Mesothelial cell of epicardium (in vitro differentiated cells): ENCODE measurements at places on chromosomes 2 and 18. TPM values are rescaled to one million over a fixed set of nuclear protein-coding genes. Genes with fewer than 3 reads are reported as not detected.

GPD2 gene
- 17.3 to 21.7 TPM (median 19.0 TPM) in 3 replicates for total RNA-seq

EMILIN1 gene
- total RNA-seq = 170 to 179 TPM (median 172 TPM) in 3 replicates

EEF1B2 gene
- 483 to 501 TPM (median 491 TPM) in 3 replicates for total RNA-seq

CDH7 gene
- total RNA-seq = 0.75 to 1.1 TPM (median 0.94 TPM) in 3 replicates

ARHGAP15 gene
- total RNA-seq = 0.34 to 0.51 TPM (median 0.38 TPM) in 3 replicates

VWC2L gene
- not detected in 3 replicates for total RNA-seq

SERPINB7 gene
- 0.40 to 0.68 TPM (median 0.51 TPM) in 3 replicates for total RNA-seq

MSGN1 gene
- total RNA-seq = not detected in 3 replicates

GRCh38 chr2:143796051-143796450 is 666.8 kb downstream of the ARHGAP15 start:
- no peak overlapping the region for H3K27ac ChIP-seq
- DNase-seq = no peak
- H3K36me3 ChIP-seq = no peaks in the 10 kb centered on the region
- no peak overlapping the region for H3K4me3 ChIP-seq
- no peaks in the 10 kb centered on the region for H3K4me1 ChIP-seq
- no peaks in the 10 kb centered on the region for H3K27me3 ChIP-seq

GRCh38 chr2:9752441-9753275 is 90.6 kb upstream of the TAF1B start:
- no peak for DNase-seq
- no peak overlapping the region for H3K4me3 ChIP-seq
- no peaks in the 10 kb centered on the region for H3K36me3 ChIP-seq
- H3K27me3 ChIP-seq = peaks cover 38% of the 10 kb centered on the region

- no peaks in the 10 kb centered on the region for H3K36me3 ChIP-seq
- H3K27me3 ChIP-seq = peaks cover 7% of the 10 kb centered on the region
- DNase-seq = no peak
- no peaks in the 10 kb centered on the region for H3K4me1 ChIP-seq
- no peak overlapping the region for H3K27ac ChIP-seq
- no peak overlapping the region for H3K4me3 ChIP-seq
Observed at GRCh38 chr18:76766429-76766828, 55.9 kb upstream of the ZNF236 start.

- peaks cover 16% of the 10 kb centered on the region for H3K4me1 ChIP-seq
- H3K27me3 ChIP-seq = no peaks in the 10 kb centered on the region
- H3K27ac ChIP-seq = no peak overlapping the region
- H3K36me3 ChIP-seq = no peaks in the 10 kb centered on the region
- no peak overlapping the region for H3K4me3 ChIP-seq
- DNase-seq = no peak
Observed at GRCh38 chr2:16687955-16688354, 22.3 kb upstream of the CYRIA start.

- no peaks in the 10 kb centered on the region for H3K36me3 ChIP-seq
- DNase-seq = peak; percentile 55
Observed at GRCh38 chr2:127024769-127025358, 82.1 kb downstream of the BIN1 start.

- H3K27ac ChIP-seq = no peak overlapping the region
- H3K27me3 ChIP-seq = peaks cover 22% of the 10 kb centered on the region
- no peaks in the 10 kb centered on the region for H3K36me3 ChIP-seq
- H3K4me3 ChIP-seq = no peak overlapping the region
- H3K4me1 ChIP-seq = no peaks in the 10 kb centered on the region
Observed at GRCh38 chr2:126804347-126804746, 94.3 kb upstream of the TEX51 start.

DNA sequence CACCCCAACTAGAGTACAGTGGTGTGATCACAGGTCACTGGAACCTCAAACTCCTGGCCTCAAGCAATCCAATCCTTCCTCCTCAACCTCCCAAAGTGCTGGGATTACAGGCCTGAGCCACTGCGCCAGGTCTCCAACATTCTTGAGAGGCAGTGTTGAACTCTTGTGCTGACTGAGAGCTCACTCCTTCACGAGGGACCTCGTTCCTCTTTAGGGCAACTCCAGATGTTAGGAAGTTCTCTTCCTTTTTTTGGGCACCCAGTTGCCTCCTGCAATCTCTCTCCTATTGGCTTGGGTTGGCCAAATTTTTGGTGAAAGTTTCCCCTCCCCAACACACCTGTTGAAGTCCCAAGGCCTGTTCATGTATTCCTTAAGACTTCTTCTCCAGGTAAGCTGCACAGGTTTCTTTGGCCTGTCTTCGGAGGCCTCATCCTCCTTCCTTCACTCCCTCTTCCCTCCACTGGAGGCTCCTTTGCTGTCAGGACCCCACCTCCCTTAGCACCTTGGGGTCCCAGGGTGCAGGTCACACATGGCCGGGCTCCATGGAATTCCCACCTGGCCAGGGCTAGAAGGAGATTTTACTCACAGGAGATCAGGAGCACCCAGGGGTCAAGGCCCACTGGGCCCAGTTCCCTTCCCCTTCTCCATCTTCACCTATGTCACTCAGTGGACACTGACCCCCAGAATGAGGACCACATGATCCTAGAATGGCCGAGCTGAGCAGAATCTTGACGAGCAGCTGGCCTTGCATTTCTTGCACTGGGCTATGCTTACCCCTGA is 94.6 kb upstream of the SMAD2 start:
- peaks cover 8% of the 10 kb centered on the region for H3K27me3 ChIP-seq
- H3K4me3 ChIP-seq = no peak overlapping the region
- peak; percentile 5 for DNase-seq
- no peaks in the 10 kb centered on the region for H3K36me3 ChIP-seq
- no peak overlapping the region for H3K27ac ChIP-seq

- H3K4me1 ChIP-seq = no peaks in the 10 kb centered on the region
- H3K27me3 ChIP-seq = no peaks in the 10 kb centered on the region
- no peak overlapping the region for H3K4me3 ChIP-seq
- H3K27ac ChIP-seq = no peak overlapping the region
- no peak for DNase-seq
Observed at GRCh38 chr2:232028071-232028470, 66.6 kb downstream of the DIS3L2 start.

GRCh38 chr2:182101263-182101662 is 115.6 kb downstream of the PPP1R1C start:
- H3K4me1 ChIP-seq = no peaks in the 10 kb centered on the region
- no peak overlapping the region for H3K27ac ChIP-seq
- no peaks in the 10 kb centered on the region for H3K27me3 ChIP-seq
- peaks cover 6% of the 10 kb centered on the region for H3K36me3 ChIP-seq
- DNase-seq = no peak

DNA sequence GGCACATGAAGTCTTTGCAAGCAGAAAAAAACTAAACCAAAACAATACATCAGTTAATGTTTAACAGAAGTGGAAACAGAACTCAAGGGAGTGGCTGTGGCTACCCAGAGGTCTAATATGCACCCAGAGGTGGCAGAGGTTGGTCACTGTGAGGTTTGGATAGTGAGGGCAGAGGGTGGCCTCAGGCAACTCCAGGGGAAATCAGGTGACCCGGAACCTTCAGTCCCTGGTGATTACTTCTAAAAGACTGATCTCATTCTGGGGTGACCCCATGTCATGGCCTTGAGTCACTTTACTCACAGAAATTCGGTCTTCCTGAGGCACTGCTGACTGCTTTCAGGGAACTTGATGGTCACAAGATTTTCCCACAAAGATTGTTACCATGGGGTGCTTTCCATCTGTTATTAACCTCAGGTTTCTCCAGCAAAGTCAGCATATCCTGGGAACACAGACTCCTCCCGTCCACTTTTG is 99.4 kb downstream of the TMEM17 start:
- H3K27ac ChIP-seq = no peak overlapping the region
- H3K27me3 ChIP-seq = no peaks in the 10 kb centered on the region
- no peak for DNase-seq
- peaks cover 4% of the 10 kb centered on the region for H3K36me3 ChIP-seq
- no peak overlapping the region for H3K4me3 ChIP-seq

DNA sequence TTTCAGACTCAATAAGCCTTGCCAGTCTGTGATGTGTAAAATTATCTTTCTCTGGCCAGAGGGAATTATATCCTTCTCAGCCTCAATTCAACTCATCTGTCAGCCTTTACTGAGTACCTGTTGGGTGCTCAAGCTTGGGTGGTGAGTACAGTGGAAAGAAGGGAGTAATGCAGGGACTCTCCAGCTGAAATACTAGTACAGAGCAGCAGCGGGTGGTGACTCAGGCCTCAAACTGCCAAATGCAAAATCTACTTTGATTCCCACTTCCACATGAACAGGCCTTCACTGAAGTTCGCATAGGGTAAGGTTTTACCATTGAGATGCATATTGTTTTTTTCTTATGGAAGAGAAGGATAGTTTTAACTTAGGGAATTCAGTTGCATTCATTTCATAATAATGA is 326.8 kb downstream of the LRRTM1 start:
- H3K4me3 ChIP-seq = no peak overlapping the region
- H3K27me3 ChIP-seq = no peaks in the 10 kb centered on the region
- DNase-seq = no peak
- no peaks in the 10 kb centered on the region for H3K36me3 ChIP-seq
- H3K4me1 ChIP-seq = peaks cover 2% of the 10 kb centered on the region

- no peaks in the 10 kb centered on the region for H3K4me1 ChIP-seq
- no peaks in the 10 kb centered on the region for H3K36me3 ChIP-seq
- peaks cover 19% of the 10 kb centered on the region for H3K27me3 ChIP-seq
- H3K4me3 ChIP-seq = no peak overlapping the region
- no peak overlapping the region for H3K27ac ChIP-seq
Observed at GRCh38 chr2:74700643-74701372, 46.8 kb downstream of the SEMA4F start.

DNA sequence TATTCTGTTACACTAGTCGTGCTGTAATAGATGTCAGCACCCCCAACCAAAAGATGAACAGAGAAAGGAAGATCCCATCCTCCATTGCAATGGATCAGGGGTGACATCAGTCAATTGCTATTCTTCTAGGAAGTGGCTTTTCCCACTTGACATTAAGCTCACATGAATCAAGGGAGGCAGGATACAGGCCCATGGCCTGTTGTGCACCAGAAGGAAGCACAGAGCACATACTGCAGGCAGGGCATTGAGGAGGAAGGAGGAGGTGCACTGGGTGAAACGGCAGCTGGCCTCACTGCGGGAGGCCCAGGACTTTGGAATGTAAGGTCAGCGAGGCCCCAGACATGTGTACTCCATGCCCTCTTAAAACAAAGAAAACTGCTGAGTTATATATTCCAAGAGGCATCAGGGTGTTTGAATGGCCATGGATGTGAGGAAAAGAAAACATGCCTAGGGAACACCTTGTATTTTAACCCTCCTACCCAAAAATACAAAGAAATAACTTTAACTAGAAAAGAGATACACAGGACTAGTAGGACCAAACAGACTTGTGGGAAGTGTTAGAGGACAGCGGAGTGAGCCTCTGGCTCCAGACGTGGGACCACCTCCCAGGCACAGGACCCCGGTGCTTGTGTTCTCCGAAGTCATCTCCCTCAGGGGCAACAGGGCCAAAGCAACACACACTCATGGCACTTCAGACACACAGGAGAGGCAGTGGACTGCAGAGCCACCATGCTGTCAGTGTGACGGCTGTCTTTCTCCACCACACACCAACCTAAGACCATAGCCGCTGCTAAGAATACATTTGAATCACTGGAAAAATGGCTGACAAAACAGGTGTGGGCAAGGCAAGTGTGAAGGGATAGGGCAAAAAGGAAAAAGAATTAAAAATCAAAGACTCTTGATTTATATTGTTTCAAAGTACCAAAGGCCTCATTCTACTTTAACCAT is 51.4 kb upstream of the RIOK3 start:
- no peaks in the 10 kb centered on the region for H3K27me3 ChIP-seq
- H3K36me3 ChIP-seq = peaks cover 11% of the 10 kb centered on the region
- no peak overlapping the region for H3K4me3 ChIP-seq
- H3K27ac ChIP-seq = no peak overlapping the region
- peaks cover 11% of the 10 kb centered on the region for H3K4me1 ChIP-seq

DNA sequence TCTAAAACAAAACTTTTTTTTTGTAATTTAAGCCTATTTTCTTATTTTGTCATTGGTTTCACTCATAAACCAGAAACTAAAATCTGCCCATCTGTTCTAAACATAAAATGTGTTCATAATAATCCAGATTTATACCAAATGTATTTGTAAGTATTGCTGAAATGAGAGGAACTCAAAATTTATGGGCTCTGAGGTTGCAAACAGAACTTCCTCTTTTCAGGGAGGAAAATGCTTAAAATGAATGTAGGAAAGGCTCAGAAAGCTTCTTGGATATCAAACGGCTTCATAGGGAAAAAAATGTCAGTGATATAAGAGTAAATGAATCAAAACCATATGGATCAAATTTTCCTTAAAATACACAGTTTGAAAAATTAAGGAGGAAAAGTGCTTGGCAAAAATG is 83.9 kb downstream of the PAX3 start:
- no peaks in the 10 kb centered on the region for H3K36me3 ChIP-seq
- H3K4me1 ChIP-seq = peaks cover 23% of the 10 kb centered on the region
- DNase-seq = no peak
- H3K4me3 ChIP-seq = no peak overlapping the region
- H3K27me3 ChIP-seq = peaks cover 77% of the 10 kb centered on the region
- no peak overlapping the region for H3K27ac ChIP-seq

- peaks cover 5% of the 10 kb centered on the region for H3K27me3 ChIP-seq
- no peaks in the 10 kb centered on the region for H3K4me1 ChIP-seq
- H3K27ac ChIP-seq = no peak overlapping the region
- H3K36me3 ChIP-seq = no peaks in the 10 kb centered on the region
Observed at GRCh38 chr2:36044411-36044810, 311.2 kb upstream of the CRIM1 start.
